ENCODE measurements at places on chromosomes 12 and 14.

DNA sequence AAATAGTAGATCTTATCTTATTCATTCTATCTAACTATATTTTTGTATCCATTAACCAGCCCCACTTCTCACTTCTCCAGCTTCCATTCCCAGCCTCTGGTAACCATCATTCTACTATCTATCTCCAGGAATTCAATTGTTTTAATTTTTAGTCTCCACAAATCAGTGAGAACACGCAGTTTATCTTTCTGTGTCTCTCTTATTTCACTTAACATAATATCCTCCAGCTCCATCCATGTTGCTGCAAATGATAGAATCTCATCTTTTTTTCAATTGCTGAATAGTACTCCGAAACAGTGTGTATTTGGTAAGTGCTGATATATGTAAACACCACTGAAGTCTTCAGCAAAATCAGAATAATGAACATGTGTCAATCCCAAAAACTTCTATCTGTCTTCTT, 587.2 kb upstream of the ATP2B1 start:
- no peak for DNase-seq

- DNase-seq = no peak
Observed at GRCh38 chr12:44889162-44889561, 13.0 kb upstream of the NELL2 start.

- no peak for DNase-seq
Observed at GRCh38 chr12:128339631-128340030, 72.7 kb downstream of the TMEM132C start.

DNA sequence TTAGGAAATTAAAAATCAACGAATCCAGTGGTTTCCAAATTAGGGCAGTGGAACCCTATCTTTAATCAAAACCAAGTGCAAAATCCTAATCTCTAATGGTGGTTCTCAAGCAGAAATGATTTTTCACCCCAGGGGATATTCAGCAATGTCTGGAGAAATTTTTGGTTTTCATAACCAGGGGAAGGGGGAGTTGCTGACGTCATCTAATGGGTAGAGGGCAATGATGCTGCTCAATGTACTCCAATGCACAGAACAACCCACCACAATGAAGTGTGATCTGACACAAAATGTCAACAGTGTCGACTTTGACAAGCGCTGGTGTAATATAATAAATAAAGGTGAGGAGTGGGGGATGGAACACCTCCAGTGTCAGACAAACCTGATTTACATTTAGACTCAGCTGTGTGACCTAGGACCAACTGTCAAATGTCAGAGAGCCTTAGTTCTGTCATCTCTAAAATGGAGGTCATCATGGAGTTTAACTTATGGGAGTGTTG, 81.5 kb downstream of the CMKLR1 start:
- no peak for DNase-seq

DNA sequence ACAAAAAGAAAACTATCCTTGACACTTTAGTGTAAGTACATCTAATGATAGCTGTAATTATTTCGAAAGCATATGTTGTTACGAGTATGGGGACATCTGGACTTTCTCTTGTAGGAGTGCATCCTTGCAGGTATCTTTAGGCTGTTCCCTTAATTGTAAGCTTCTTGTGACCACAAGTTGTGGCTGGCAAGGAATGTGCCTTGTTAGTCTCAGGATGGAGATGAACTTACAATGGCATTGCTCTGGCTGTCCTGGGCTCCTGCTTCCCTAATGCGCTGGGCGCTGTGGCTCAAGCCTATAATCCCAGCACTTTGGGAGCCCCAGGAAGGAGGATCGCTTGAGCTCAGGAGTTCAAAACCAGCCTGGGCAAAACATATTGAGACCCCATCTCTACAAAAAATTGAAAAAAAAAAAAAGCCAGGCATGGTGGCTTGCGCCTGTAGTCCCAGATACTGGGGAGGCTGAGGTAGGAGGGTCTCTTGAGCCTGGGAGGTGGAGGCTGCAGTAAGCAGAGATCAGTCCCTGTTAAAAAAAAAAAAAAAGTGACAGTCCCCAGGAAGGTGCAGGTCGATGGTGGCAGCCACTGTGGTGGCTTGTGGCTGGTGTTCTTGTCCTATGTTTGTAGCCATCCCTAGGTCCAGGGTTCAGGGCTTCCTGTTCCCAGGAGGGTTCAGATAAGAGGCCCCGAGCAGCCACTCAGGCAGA, 23.7 kb upstream of the PPP1R13B start:
- no peak for DNase-seq

GRCh38 chr12:65464930-65465329, 186.4 kb downstream of the MSRB3 start:
- DNase-seq = peak; percentile 94

- no peak for DNase-seq
Observed at GRCh38 chr12:101729842-101730241, 9.4 kb downstream of the SYCP3 start.

GRCh38 chr12:116418551-116418950, 140.6 kb upstream of the MAP1LC3B2 start:
- no peak for DNase-seq

DNA sequence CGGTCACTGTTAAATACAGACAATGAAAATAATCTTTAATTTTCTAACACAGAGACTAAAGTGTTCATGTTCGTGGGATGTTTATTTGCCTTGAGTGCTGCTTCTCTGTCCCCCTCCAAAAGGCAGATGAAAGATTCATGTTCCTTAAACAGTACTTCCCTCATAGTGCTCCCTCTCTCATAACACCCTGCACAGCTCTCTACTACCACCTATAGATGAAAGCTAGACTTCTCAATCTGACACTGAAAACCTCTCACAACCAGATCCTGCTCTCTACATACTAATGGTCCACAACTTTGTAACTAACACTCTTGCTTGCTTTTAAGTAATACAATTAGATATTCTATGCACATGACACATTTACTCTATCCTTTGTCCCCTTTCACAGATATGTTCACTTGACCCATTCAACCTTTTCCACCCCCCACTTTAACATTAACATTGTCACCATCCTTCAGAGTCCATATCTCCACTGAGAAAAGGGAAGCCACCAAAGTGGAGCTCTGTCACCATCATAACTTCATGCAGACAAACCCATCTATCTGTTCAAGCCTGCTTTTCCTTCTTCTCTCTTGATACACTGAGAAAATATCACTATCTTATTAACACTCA, 266.4 kb upstream of the USP15 start:
- DNase-seq = no peak

DNA sequence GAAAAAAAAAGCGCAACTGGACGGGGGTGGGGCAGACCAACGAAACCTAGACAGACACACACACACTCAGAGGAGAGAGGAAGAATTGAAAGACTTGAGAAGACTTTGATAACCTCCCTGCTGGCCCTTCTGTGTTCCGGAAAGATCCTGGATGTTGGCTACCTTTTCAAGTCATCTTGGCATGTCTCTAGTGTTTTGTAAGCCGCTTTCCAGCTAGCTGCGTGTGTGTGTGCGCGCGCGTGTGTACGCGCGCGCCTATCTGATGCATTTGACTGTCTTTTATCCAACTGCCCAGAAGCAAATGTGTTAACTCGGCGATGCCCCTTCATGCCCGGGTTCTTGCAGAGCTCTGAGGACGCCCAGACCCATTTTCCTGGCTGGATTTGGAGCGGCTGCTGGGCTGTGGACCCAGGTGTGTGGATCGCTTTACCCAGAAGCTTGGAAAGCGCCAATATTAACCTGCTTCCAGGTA, 664 bp downstream of the LRFN5 start:
- DNase-seq = no peak

DNA sequence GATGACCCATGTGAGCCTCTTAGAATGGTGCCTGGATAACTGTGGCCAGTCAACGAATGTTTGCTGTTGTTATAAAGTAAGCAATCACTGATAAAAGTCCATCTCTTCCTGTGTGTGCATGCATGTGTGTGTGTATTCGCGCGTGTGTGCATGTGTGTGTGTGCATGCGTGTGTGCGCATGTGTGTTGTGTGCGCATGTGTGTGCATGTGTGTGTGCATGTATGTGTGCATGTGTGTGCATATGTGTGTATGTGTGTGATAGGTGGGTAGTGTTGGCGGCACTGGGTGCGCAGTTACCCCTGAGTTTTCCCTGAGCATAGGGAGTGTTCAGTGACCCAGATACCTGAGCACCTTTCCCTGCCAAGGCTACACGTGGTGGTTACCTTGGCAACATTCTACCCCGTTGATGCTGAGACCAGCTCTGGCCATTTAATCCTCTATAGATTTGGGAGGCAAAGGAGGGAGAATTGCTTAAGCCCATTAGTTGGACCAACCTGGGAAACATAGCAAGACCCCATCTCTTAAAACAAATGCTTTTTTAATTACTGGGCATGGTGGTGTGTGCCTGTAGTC, 137.8 kb downstream of the SLC15A4 start:
- DNase-seq = no peak

- no peak for DNase-seq
Observed at GRCh38 chr14:75904311-75904710, 77.5 kb downstream of the TGFB3 start.

DNA sequence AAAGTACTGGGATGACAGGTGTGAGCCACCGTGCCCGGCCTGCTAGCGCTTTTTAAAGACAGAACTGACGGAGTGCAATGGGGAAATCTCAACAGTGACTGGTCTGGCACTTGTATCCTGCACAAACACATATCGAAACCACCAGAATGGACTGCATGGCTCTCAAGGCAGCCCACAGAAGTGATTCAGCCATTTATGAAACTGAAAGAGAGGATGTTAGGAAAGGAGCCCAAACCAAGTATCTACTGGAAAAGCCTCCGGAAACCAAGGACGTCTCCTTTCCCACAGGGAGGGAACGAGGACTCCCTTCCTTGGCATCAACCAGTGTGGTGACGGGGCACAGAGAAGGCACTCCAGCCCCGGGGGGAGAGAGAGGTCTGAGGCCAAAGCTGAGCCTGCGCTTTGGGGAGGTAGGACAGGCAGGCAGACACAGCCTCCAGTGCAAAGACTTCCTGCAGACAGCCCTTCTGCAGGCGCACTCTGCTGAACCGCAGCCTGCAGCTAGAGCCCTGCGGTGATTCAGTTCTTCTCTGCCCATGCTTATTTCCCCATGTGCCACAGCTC, 16.5 kb downstream of the SLC15A4 start:
- no peak for DNase-seq

DNA sequence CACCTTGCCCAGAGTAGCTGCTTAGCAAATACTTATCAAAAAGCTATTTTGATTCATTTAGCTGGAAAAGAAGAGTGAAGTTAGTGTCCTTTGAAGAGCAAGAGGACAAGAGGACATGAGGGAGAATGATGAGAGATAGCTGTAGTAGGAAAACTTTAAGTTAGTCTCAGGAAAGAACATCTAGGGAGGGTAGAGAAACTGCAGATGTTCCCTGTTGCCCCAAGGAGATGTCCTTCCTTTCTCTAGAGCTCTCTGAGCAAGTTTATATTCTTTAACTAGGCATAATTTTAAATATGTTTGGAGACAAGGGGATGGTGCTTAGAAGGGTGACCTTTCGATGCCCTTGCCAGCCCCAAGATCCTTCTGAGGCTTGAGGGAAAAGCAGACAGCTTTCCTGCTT, 529.1 kb upstream of the TBX3 start:
- no peak for DNase-seq

- no peak for DNase-seq
Observed at GRCh38 chr14:20460458-20461224, 593 bp downstream of the PIP4P1 start.

DNA sequence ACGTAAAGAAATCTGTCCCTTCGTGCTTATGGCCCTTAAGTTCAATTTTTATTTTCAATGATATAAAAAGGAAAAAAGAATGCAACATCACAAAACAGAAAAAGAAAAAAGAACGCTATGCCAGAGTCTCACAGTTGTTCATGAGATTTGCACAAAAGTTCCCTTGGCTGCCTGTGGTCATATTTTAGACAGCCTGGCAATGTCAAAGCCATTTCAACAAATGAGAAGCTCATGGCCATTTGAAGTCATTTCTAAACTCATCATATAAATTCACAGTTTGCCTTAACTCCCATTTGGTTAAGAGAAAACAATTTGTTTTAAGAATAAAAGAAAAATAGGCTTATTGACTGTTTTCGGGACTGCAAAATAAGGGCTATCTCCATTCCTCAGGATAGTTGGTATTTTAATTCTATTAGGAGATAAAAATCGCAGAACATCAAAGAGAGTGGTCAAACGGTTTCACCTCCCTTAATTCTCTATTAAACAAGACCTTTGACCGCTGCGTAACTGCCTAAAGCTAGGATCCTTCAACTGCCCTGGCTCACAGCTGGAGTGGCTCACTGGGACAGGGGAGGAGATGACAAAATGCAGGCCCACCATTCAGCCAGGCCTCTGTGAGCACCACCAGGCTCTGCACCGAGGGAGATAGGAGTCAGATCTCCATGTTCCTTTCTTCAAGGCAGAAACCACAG, 119.2 kb upstream of the DAAM1 start:
- DNase-seq = no peak

DNA sequence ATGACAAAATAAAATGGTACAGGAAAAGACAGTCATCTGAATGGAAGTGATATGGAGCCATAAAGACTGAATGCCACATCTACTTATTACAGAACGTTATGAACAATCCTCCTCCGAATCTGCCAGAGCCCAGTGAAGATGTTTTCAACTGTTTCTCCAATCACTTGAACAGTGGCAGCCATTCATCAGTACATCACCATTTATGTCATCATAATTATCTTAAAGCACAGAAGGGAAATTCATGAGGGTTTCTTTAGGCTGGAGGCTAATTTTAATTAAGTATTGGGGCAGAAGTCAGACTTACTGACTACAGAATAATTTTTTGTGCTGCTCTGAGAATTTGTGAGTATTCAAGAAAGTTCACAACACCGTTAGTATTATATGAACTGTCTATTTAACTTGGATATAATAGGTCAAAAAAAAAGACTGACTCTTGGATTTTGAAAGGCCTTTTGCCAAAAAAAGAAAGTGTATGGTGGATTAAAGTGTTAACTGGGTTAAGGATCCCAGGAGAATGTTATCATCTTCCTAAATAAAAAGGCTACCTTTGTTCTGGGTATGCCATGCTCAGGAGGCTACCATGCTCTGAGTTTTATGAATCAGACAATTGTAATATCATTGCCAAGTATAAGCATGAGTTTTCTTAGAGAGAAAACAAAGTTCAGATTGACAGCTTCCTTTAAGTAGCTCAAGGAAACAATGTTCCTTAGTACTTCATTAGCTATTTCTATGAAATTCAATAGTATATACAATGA, 40.1 kb downstream of the PDZRN4 start:
- no peak for DNase-seq

GRCh38 chr14:55277972-55278740, 6.9 kb downstream of the FBXO34 start:
- DNase-seq = no peak

GRCh38 chr12:119446459-119446858, 111.9 kb downstream of the CCDC60 start:
- DNase-seq = no peak

DNA sequence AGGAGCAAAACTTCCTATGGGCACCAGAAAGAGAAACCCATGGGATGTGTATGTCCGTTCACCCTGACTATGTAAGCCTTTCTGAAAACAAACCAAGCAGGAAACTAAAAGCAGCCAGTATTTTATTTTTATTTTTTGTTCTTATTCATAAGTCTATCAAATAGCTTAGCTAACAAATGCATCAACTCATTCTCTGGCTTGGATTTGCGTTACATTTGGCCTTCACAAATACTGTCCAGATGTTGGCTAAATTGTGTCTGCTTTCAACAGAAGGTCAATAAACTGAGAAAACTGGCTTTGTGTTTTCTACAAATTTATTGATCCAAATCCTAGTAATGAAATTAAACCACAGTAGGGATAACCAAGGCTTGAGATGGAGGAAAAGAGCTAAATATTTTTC, 379.0 kb downstream of the NOVA1 start:
- no peak for DNase-seq

Data from astrocyte of the cerebellum (primary cell).